Posterior cingulate gyrus (tissue), 11 donors: ENCODE measurements at places on chromosomes 6 and 20.

- DNase-seq = no peak
Observed at GRCh38 chr20:12156252-12156651, 238.6 kb downstream of the BTBD3 start.

DNA sequence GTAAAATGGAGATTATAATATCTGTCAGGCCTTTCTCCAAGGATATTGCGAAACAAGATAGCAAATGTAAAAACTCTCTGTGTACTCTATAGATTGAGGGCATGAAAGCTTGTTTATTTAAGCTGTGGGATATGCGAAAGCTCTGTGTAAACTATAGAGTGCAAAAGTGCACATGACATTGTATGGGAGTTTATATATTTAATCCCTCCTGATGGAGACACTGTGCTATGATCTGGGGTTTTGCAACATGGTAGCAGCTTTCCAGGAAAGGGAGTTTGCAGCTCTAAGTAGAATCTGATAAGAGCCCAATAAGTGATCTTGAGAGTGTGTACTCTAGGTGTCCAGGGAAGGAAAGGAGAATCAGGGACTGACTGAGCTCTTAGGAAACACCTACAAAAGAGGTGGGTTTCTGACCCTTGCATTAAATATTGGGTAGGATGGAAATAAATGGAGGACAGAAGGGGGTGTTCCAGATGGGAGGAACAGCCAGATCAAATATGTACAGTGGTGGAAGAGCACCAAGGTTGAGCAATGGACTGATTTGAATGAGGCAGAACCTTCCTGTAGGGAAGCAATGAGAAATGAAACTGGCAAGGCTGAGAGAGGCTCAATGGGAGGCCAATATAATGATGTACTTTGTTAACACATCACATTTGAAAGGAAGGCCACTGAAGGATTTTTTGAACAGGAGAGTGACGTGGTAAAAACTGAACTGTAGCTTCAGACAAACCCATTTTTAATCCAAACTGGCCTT, 450.1 kb downstream of the GJA1 start:
- no peak for DNase-seq

DNA sequence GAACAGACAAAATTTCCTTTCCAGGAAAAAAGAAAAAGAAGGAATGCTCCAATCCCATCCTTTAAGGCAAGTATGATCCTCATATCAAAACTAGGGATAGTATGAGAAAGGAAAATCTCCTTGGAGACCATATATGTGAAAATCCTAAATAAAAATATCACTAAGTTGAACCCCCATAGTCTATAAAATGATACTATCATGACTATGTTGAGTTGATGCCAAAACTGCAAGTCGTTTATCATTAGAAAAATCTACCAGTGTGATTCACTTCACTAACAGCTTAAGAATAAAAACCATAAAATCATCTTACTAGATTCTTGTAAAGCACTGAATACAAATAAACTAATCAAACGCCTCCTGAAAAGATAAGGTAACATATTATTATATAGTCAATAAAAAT, 76.6 kb upstream of the STXBP5 start:
- no peak for DNase-seq

- no peak for DNase-seq
Observed at GRCh38 chr20:15098351-15098750, 760.9 kb upstream of the FLRT3 start.
